ENCODE measurements at places on chromosomes 1 and 21. TPM values are rescaled to one million over a fixed set of nuclear protein-coding genes. Genes with fewer than 3 reads are reported as not detected.

The TFF2 gene
- total RNA-seq = not detected

The C21orf91 gene
- total RNA-seq = 26.7 TPM

- DNase-seq = no peak
- H3K4me3 ChIP-seq = no peak overlapping the region
- H3K27me3 ChIP-seq = no peaks in the 10 kb centered on the region
- no peak overlapping the region for H3K27ac ChIP-seq
- peaks cover 2% of the 10 kb centered on the region for H3K36me3 ChIP-seq
These were observed 410.7 kb downstream of the LTN1 start for GRCh38 chr21:28581976-28582375.

GRCh38 chr21:29540289-29540688 lies 241.6 kb downstream of the BACH1 start:
- no peak overlapping the region for H3K4me3 ChIP-seq
- H3K27me3 ChIP-seq = no peaks in the 10 kb centered on the region
- DNase-seq = no peak
- H3K4me1 ChIP-seq = peaks cover 6% of the 10 kb centered on the region
- peaks cover 8% of the 10 kb centered on the region for H3K36me3 ChIP-seq

DNA sequence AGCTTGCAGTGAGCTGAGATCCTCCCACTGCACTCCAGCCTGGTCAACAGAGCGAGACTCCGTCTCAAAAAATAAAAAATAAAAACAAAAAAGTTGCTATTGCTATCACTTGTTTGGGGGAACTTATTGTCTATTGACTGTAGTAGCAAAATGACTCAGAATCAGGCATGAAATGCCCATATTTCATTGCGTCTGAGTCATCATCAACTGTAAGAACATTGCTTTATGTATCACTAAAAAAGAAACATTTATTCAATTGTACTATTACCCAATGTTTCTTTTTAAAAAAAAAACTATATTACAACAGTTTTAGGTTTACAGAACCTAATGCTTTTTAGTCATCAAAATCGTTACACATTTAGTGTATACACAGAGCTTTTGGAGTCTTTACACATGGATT lies 91.0 kb upstream of the FMN2 start:
- H3K27me3 ChIP-seq = peaks cover 52% of the 10 kb centered on the region
- peaks cover 10% of the 10 kb centered on the region for H3K4me1 ChIP-seq
- no peaks in the 10 kb centered on the region for H3K36me3 ChIP-seq

GRCh38 chr1:243726806-243727502 lies 123.1 kb downstream of the AKT3 start:
- peaks cover 36% of the 10 kb centered on the region for H3K4me1 ChIP-seq
- no peaks in the 10 kb centered on the region for H3K27me3 ChIP-seq
- H3K36me3 ChIP-seq = peaks cover 5% of the 10 kb centered on the region
- H3K4me3 ChIP-seq = no peak overlapping the region
- DNase-seq = no peak

DNA sequence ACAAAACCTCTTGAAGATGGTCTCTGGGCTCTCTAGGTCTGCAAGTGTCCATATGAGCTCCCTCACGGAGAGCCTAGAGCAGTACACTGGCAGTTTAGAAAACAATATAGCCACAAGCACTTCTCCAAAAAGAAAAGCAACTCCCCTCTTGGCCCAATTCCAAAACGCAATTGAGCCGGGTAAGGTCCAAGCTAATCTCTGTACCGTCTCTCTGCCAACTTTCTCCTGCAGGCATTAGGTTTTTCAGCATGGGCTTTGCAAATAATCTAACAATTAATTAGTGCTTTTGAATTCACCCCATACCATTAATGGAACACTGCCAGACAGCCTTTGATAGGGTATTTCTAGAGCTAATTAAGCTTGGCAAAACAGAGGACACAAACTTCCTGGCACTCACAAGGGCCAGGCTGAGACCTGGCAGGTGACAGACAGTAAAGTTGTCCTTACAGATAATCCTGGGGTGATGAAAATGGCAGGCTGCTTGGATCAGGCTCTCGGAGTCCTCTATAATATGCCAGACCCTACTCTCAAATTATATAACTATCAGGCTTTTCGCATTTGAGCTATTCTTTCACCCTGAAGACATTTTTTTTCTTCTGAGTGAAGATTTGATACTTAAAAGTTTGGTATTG lies 39.8 kb downstream of the TGFBR3 start:
- no peak overlapping the region for H3K4me3 ChIP-seq
- no peak for DNase-seq
- H3K27me3 ChIP-seq = no peaks in the 10 kb centered on the region
- H3K27ac ChIP-seq = peak overlapping the region; percentile 36
- peaks cover 9% of the 10 kb centered on the region for H3K36me3 ChIP-seq

GRCh38 chr1:68322837-68323687 lies 90.7 kb upstream of the WLS start:
- H3K27ac ChIP-seq = no peak overlapping the region
- no peak overlapping the region for H3K4me3 ChIP-seq

All from mesothelial cell of epicardium (in vitro differentiated cells).